Fibroblast of mammary gland (primary cell): ENCODE measurements at places on chromosomes 4 and X.

- DNase-seq = no peak
Observed at GRCh38 chr4:48853604-48854394, 22.9 kb downstream of the OCIAD1 start.

DNA sequence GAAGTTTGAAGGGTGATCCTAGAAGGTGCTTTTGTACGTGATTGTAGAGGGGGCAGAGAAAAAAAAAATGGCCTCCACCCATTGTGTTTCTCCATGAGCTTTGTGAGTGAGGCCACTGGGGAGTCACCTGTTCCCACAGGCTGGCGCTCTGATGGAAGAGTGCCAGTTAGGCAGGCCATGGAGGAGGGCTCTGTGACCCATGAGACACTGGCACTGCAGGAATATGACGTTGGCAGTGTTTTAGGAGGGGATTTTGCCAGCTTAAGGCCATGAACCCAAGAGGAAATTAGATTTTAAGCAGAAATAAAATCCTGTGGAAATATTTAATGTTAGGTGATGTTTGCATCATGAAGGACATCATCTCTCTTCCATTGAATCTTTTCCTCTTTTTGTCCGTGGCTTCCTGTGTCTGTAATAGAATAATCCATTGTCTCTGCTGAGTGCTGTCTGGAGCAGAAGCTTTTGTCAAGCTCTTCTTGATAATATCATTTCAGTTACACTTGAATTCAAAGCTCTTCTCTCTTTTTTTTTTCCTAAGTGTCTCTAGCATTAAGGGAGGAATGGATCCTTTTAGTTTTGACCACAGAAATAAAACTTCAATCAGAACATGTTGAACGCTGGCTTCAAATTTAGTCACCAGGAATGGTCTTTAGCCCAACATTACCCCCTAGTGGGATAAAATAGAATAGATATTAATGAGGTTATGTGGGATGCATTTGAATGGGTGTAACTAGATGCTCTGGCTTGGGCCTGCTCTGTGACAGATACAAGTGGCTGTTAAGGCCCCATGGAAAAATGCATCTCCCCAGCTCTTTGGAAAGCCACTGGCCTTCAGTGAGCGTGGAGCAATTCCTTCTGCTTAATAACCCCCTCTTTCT lies 41.0 kb upstream of the UCP1 start:
- DNase-seq = peak; percentile 55

DNA sequence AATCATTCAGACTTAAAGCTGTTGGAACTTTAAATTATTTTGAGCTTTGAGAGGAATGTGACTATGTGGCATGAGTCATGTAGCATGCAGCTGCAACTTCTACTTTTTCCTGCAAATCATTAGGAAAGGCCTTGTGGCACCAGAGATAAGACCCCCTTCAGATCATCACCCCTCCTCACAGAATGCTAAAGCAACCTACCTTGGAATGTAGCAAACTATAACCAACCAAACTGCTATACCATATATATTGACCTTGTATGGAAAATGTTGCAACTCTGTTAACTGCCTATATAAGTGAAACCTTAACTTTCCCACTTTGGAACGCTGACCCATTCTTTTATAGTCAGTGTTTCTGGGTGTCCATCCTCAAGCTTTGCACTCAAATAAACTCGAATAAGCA lies 32.0 kb downstream of the ATXN3L start:
- DNase-seq = peak; percentile 51

- no peak for DNase-seq
Observed at GRCh38 chrX:39595977-39596376, 501.8 kb downstream of the BCOR start.

- peak; percentile 15 for DNase-seq
Observed at GRCh38 chr4:25509646-25510045, 132.6 kb downstream of the ANAPC4 start.

DNA sequence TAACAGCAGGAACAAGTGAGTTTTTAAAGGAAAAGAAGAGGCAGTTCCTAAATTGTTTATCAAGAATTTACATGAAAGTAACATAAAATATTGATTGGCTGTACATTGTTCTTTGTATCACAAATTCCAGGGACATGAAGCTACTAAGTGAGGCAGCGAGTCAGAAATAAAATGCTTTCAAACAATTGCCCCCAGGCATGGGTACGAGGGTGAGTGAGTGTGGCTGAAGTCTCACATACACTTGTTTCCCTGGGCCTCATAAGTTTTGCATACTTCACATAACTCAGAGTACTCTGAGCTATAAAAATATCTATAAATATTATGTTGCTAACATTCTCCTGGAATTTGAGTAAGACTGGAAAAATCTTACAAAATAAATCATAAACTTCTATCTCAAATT lies 511.6 kb upstream of the PRKX start:
- DNase-seq = no peak

DNA sequence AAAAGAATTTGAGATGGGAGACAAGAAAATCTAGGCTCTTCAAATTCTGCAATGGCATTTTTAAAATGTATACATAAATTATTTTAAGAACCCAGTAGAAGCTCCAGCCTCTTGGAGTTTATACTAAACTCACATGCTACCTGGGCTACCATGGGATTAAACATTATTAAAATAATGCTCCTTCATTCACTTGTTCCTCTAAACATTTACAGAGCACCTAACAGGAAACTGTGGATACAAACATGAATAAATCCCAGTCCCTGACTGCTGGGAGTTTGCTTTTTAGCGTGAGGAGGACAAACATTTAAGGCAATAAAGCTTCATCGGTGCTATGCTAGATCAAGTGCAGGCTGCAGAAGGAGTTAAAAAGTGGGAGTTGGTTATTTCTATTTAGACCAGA lies 5.4 kb upstream of the SPP1 start:
- DNase-seq = no peak

- DNase-seq = no peak
Observed at GRCh38 chrX:13001097-13001496, 26.2 kb downstream of the TMSB4X start.

DNA sequence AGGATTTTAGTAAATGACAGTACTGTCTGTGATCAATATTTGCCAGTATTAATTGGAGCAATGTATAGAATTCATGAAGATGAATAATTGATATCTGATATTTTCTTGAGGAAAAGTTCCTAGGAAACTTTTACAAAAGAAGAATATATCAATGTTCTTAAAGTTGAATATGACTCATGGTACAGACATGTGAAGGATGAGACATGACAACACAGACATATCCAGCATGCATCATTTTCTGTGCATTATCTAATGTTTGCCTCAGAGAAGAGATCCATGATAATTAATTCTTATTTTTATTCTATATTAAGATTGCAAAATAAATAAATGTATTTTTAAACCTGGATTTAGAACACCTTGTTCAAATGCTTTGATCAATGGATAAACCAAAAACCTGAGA lies 452.9 kb upstream of the EPHA5 start:
- peak; percentile 1 for DNase-seq

DNA sequence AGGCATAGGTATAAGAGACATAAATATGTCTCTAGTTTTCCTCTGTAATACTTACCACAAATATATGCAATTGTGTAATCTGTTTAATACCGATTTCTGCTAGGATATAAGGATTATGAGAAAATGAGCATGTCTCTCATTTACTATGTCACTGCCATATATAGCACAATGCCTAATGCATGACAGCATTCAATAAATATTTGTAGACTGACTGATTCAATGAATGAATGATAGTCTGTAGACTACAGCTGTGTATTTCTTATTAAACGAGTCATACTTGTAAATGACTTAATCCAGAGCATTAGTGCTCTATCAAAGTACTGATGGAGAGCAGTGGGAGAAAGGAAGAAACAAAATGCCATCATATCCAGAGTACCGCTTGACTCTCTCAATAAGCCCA lies 175.6 kb downstream of the PPP3CA start:
- DNase-seq = peak; percentile 59

GRCh38 chr4:181143250-181143854 lies 1099.8 kb upstream of the TENM3 start:
- peak; percentile 78 for DNase-seq

- no peak for DNase-seq
Observed at GRCh38 chrX:84259868-84260267, 71.9 kb upstream of the RPS6KA6 start.

- DNase-seq = peak; percentile 66
Observed at GRCh38 chrX:69027181-69028005, 137.9 kb downstream of the PJA1 start.

- DNase-seq = no peak
Observed at GRCh38 chr4:144202081-144202480, 61.6 kb upstream of the GYPA start.

- no peak for DNase-seq
Observed at GRCh38 chr4:61817071-61817470, 616.9 kb downstream of the ADGRL3 start.

- DNase-seq = no peak
Observed at GRCh38 chrX:21132686-21133393, 241.4 kb upstream of the CNKSR2 start.

DNA sequence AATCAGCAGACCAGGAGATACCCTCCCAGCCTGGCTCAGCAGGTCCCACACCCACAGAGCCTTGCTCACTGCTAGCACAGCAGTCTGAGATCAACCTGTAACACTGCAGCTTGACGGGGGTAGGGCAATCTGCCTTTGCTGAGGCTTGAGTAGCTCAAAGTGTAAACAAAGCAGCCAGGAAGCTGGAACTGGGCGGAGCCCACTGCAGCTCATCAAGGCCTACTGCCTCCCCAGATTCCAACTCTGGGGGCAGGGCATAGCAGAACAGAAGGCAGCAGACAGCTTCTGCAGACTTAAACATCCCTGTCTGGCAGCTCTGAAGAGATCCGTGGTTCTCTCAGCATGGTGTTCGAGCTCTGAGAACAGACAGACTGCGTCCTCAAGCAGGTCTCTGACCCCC lies 15.1 kb upstream of the GABRA2 start:
- DNase-seq = no peak

DNA sequence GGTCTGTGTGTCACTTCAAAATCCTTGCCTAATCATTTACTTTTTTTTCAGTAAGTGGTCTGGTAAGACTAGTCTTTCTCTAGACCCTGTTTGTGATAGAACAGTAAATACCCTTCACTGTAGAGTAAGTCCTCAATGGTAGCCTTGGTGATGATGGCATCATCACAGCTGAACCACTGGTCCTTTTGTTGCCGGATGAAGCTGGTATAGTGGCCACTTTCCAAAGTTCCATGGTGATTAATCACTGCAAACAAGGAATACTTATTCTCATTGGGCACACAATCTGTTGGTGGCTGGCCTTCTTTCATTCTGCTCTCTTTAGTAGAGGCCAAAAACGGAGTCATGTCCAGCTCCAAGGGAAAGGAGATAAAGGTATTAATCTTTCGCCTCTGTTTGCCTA lies 2.9 kb downstream of the USP51 start:
- DNase-seq = no peak

GRCh38 chrX:146064156-146064555 lies 246.5 kb downstream of the SLITRK2 start:
- no peak for DNase-seq

DNA sequence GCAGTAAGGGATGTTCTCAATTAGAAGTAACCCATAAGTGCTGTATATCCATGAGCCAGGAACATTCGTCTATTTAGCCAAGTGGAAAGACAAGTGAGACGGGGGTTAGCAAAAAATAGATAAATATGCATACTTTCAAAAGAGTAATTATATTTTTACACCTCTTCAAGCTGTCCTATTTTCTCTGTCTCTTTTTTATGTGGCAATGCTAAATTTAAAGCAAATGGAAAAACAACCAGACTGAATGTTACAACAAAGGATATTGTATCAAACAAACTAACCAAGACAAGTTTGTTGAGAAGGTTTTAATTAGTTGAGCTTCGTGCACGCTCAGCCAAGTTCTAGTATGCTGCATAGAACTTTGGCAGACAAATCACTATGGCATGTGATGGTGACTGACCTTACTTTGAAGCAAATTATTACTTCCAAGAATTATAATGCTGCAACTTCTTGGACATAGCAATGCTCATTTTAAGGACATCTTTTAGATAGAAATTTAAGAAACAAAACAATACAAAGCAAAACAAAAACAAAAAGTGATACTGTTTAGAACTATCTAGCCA lies 61.4 kb upstream of the TMEM150C start:
- peak; percentile 7 for DNase-seq

DNA sequence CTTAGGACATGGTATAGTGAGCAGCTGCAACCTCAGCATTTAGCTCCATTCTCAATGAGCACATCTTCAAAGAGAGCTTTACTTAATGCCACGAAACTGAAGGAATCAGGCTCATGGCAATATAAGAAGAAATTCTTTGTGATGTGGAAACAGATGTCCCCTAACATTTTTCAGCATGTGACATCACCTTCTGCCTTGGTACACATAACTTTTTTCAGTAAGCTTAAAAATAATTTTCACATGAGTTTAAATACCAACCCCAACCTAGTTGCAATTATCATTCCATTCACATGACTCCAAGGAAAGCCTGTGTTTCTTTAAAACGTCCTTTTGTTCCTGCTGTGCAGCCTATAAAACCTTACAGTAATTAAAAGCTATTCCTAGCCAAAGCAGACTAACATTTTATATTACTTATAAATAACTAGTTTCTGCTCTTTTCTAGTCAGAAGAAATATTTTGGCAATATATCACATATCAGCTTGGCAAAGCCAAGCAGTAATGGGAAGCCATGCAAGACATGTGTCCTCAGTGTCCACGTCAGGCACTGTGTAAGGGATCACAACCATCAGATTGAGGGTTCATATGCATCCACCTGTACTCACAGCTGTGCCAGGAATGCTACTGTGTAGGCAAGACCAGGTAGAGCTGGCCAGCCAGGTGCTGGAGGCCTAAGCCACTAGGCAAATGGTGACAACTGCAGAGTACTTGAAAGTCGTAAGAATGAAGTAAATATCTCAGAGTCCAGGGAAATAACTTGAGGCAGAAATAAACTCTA lies 466.6 kb downstream of the INPP4B start:
- peak; percentile 84 for DNase-seq

- DNase-seq = peak; percentile 83
Observed at GRCh38 chrX:16839852-16840460, 30.2 kb downstream of the RBBP7 start.

GRCh38 chr4:39528061-39528465 lies 824 bp upstream of the UGDH start:
- DNase-seq = peak; percentile 96

DNA sequence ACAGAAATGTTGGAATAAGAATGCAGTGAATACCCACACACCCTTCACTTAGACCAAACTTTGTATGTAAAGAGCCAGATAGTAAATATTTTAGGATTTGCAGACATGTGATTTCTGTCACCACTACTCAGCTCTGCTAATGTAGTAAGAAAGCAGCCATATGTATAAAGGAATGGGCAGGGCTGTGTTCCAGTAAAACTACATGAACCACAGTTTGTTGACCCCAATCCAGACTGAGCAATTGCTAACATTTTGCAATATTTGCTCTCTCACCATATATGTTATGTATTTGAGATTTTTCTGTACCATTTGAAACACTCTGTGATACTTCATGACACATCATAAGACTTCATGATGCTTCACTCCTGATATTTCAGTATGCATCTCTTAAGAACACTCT lies 32.0 kb upstream of the TBC1D1 start:
- peak; percentile 7 for DNase-seq

GRCh38 chr4:6372649-6373525 lies 99.5 kb downstream of the PPP2R2C start:
- peak; percentile 40 for DNase-seq

- no peak for DNase-seq
Observed at GRCh38 chrX:119069762-119070161, 3.0 kb upstream of the CT47C1 start.

GRCh38 chr4:185869427-185869826 lies 57.4 kb upstream of the SORBS2 start:
- no peak for DNase-seq
